ENCODE measurements at places on chromosomes 4 and X.

GRCh38 chr4:40564815-40565483 is 64.7 kb downstream of the RBM47 start:
- no peak for DNase-seq

DNA sequence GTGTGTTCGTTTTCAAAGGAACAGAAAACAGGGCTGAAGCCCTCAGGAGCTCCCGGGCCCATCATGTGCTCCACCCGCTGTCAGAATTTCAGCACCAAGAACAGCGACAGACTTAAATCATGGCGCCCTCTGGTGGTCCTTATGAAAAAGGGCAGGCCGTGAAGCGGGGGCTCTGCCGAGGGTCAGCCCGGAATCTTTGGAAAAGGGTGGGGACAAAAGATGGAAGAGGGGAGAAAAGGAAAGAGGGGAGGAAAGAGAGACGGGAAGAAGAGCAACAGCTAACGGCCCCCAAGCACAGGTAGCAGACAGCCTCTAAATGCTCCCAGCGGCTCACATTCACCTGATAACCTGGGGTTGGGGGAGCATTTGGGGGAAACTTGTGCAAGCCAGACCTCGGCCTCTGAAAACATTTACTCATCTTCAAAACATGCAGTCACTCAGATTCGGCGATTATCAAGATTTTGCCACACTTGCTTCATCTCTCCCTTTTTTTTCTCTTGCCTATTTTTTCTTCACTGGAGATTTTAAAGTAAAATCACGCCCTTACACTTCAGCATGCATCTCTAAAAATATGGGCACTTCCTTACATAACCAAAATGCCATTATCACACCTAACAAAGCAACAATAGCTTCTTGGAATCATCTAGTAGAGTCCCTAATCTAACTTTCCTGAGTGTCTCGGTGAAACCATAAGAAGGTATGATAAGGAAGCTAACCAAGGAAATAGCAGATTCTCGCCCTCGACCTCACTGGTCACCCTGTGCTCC is 28.1 kb upstream of the MAN2B2 start:
- DNase-seq = peak; percentile 67

DNA sequence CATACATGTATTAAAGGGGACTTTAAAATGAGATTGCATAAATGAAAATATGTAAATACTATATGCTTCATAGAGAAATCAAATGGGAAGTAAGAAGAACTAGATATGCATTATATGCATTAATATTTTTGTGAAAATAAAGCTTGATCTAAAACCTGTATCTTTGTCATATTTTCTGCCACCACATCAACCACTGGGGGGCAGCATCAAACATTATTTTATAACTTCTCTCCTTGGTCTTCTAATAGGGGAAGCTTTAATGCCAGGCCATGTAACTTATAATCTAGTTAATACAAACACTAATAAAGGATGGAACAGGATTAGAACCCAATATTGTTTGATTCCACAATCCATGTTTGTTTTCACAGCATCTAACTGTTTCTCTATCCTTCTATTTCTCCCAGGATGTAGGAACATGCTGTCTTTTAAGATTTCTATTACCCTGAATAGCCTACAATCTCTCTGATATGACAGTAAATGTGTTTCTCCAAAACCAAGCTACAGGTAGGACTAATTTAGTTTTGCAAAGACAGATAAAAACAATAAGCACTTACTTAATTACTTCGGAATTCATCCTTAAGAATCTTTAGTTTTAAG is 10.0 kb downstream of the QRFPR start:
- DNase-seq = peak; percentile 56

GRCh38 chr4:145533001-145533400 is 51.3 kb downstream of the SMAD1 start:
- no peak for DNase-seq

DNA sequence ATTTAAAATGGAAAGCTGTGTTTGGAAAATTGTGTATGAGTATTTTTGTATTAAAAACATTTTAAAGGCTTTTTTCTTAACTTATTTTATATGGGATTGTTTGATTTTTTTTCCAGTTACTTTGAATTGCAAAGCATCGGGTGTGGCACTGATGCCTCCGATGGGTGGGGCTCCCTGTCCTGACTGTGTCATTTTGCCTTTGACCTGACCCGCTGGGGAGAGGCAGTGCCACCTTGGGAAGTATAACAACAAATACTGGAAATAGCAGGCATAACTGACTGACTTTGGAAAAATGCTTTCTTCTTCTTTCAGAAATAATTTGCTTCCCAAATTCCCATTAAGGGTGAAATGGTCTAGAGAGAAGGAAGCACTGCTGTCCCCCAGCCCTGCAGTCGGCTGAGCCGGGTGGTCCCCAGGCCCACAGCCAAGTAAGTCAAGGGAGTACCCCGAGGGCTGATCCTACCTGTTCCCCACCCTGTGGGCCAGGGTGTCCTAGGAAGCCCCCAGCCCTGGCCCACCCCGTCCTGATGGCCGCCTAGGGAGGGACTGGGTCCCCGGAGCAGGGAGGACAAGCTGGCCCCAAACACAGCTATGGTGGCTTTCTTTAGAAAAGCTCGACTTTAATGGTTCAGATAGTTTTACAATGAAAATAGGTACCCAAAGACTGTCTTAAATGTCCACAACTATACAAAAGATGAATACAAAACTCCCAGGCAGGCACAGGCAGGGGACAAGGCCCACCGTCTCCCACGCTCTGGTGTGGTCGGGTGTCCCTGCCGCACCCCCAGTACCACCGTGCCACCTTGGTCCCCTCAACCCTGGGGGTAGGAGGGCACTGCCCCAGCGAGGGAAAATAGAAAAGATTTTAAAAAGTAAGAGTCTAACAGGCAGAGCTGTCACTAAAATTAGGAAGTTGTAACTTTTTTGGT is 26.4 kb downstream of the NELFA start:
- no peak for DNase-seq

GRCh38 chr4:122107680-122108079 is 44.5 kb upstream of the BLTP1 start:
- no peak for DNase-seq
